ENCODE measurements at places on chromosomes 7 and 10.

- no peak for DNase-seq
Observed at GRCh38 chr7:17123020-17123419, 175.4 kb upstream of the AHR start.

GRCh38 chr10:113992471-113993011 is 51.1 kb upstream of the ADRB1 start:
- DNase-seq, result no peak

GRCh38 chr10:43110338-43111071 is 27.7 kb upstream of the CSGALNACT2 start:
- no peak for DNase-seq

DNA sequence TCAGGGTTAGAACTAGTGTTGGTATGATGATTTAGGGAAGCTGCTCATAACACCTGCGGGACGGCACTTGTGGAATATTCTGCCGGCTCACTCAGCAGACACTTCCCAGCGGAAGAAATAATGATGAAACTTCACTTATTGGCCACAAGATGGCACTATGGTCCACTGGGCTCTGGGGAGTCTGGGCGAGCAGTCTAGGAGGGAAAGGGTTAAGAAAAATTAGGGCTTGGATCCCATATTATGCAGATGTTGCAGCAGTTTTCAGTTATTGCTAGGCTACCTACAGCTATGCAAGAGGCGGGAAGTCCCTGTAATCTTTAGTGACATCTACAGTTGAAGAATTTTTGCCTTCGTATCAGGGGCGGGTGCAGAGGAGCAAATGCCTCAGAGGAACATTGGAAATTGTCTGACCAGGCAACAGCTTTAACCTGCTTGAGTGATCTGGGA is 238.7 kb upstream of the PRSS58 start:
- DNase-seq, result no peak

DNA sequence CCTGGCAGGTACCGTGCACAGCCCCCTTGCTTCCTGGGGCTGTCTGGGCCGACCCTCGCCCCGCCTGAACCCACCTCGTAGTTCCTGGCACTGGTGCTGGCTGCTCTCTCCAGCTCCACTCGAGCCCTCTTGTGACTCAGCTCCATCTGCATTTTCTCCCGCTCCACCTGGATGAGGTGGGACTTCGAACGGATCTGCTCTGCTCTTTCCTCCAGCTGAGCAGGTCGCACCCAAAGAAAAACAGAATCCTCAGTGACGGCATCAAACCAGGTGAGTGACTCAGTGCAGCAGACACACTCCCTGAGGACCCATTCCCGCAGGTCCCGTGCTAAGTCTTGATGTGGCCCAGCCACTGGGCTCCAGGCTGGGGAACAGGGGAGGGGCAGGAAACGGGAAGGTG is 7.4 kb downstream of the MAD1L1 start:
- DNase-seq, result no peak

DNA sequence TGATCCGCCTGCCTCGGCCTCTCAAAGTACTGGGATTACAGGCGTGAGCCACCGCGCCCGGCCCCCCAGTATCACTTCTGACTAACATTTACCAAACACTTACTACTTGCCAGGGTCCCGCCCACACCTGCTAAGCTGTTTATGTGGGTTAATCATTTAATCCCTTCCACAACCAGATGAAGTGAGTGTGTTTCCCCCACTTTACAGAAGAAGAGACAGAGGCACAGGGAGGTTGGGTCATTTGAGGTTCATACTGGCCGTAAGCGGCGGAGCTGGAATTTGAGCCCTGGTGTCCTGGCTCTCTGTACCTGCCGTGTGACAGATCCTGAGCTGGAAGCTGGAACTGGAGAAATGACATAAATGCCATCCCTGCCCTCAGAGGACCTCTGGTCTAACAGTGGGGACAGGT is 15.1 kb upstream of the VPS37D start:
- no peak for DNase-seq

GRCh38 chr7:86089455-86089854 is 554.3 kb upstream of the GRM3 start:
- no peak for DNase-seq

- DNase-seq, result no peak
Observed at GRCh38 chr10:67925449-67926005, 41.1 kb downstream of the SIRT1 start.

GRCh38 chr10:126131341-126131740 is 235.0 kb downstream of the FANK1 start:
- no peak for DNase-seq

DNA sequence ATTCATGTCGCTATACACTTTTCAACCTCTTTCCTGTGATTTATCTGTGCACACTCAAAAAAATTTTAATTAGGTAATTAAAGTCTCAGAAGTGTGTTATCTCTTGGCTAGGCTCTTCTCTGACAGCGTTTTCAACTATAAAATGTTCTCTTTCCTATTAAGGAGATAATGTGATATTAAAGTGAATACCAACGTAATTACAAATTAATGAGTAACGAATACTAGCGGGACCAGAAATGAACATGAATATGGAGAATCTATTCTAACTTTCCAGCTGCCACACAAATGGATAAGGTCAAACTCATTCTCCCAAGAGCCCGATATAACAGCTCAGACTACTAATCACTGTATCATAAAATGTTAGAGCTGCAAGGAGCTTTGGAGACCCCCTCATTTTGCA is 12.0 kb downstream of the COL1A2 start:
- DNase-seq, result no peak

DNA sequence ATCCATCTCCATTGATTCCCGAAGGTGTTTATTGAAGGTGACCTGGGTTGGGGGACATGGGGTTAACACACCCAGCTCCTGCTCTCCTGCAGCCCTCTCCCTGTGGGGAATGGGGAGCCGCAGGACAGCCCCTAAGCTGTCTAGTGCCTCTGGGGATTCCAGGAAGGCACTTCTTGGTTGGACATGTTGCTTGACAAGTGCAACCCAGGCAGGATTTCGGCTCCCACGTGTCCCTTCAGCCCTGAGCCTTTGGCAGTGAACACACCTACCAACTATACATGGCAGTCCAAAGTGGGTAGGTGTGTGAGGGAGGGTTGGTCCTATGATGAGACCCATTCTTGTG is 43.9 kb downstream of the DOCK1 start:
- DNase-seq, result no peak

Data from C1 segment of cervical spinal cord (tissue), 14 donors.